ENCODE measurements at places on chromosomes 7 and 10.

DNA sequence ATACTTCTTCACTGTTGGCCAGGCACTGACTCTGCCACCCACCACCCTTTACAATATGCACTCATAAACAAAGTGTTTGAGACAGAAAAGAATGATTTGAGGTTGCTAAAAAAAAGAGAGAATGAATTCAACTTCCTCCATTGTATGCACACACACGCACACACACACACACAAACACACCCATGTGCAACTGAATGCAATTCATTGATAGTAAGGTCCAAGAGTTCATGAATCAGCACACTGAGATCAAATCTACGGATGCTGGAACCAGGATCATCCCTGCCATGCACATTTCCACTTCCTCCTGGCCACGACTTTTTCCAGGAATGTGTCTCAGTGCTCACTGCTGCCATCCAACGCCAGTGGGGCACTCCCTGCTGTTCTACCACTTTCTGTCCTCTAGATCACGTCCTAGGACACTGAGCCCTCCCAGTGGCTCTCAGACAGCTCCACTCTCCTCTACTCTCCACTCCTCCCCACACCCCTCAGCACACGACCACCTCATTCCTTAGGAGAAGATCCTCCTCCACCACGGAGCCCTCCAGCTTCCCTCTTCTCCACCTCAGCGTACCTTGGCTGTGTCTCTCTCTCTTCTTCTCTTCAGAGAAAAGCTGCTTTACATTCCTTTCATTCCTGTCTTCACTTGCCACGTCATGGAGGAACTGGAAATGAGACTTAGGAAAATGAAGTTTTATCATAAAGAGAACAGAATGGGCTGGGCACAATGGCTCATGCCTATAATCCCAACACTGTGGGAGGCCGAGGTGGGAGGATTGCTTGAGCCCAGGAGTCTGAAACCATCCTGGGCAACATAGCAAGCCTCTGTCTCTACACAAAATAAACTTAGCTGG is 12.0 kb upstream of the TMEM213 start:
- no peak for DNase-seq

DNA sequence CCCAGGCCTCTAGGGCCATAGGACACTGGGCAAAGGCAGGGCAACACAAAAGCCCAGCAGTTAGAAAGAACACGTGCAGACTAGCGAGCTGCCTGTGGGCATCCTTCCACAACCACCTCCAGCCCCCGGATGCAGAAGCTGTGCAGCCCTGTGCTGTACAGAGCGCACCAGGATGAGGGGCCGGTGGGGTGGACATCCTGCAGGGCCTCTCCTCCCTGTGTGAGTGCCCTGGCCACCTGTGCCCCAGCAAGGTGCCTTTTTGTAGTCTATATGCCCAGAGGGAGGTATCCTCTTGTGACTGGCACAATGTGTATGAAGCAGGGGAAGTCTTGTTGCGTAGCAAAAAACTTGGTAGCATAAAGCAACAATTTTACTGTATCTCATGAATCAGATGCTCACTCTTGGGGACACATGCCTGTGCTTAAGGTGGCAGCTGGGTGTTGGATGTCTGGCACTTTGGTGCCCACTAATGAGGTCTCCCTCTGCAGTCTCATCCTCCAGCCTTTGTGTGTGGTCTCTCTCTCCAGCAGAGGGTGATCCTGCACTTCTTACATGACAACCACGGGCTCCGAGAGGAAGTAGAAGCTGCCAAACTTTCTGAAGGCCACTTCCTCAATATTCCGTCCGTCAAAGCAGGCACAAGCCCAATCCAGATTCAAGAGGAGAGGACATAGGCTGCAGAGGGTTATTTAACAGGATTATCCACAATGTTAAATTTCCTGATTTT is 8.7 kb downstream of the NCAPG2 start:
- peak; percentile 26 for DNase-seq

DNA sequence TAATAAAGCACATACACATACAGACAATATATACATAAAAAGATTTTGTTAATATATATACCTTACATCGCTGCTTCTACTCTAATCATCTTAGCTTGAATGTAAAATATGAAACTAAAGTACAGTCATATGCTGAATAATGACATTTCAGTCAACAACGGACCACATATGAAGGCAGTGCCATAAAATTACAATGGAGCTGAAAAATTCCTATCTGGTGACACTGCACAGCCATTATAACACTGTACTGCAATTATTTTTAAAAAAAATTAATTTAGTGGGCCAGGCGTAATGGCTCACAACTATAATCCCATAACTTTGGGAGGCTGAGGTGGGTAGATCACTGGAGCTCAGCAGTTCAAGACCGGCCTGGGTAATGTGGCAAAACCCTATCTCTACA is 122.3 kb downstream of the JMJD1C start:
- DNase-seq, result no peak

DNA sequence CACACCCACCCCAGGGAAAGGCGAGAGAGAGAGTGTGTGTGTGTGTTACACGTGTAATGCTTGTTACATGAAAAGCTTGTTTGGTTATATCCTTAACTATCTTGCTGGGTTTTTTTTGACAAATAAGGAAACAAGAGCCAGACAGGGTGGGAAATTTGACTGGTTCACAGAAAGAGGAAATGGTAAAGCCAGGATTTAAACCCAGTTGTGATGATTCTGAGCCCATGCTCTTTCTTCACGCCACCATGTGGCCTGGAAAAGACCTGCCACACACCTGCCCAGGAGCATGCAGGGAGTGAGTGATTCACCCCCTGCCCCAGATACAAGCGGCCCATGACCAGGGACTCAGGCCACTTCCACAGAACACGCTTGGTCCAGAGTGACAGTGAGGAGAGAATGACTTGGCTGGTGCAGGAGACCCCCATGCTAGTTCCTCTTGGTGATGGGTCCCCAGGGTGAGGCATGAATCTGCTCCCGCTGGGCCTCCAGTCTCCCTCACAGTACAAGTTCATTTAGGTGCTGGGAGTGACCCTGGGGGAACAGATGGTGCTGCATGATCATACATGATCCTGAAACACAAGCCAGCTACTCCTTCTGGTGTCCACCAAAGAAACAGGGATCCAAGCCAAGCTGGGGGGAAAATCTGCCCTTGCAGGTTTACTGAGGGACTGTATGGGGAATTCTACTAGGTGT is 21.0 kb upstream of the EIF5AL1 start:
- peak; percentile 39 for DNase-seq

Measured in NCI-H1694 treated with DMSO at 0.1 percent for 48 hours (cell line).